ENCODE measurements at places on chromosomes 6 and 20.

DNA sequence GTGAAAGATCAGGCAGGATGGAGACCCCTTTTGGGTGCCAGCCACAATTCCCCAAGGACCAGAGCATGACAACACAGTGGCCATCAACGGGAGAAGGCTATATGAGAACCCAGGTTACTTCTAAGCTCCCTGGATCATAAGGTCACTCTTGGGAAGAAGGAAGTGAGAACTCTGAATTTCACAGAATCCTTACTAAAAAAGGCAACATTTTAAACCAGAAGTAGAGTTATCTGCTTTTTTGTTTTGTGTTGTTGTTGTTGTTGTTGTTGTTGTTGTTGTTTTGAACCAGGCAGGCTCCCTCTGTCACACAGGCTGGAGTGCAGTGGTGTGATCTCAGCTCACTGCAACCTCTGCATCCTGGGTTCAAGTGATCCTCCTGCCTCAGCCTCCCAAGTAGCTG, 107.4 kb upstream of the TNFAIP3 start:
- DNase-seq = no peak

DNA sequence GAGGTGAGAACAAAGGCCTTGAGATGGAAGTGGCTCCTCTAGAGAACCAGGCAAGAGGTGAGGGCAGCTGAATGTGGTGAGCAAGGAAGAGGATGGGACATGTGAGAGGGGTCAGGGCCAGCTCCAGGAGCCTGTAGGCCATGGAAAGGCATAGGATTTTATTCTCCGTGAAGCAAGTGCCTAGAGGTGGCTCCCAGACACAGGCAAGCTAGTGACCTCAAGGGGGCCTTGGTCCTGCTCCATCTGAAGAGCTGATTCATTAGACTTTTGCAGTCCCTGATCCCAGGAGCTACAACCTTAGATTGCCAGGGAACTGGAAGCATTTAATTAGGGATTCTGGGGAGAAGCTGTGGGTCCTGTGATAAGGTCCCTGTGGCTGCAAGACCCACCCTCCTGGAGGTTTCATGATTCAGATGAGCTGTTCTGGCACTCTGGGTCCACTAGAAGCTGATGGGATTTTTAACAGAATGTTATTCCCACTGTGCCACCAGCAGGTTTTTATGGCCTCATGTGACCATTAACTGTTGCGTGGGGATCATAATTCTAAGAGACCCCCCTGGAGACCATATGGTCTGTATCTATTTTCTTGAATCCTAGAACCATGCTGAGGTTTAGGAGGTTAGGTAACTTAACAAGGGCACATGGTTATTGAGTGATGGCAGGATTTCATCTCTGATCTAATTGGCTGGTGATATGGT, 90.5 kb downstream of the ELOVL5 start:
- DNase-seq = no peak

DNA sequence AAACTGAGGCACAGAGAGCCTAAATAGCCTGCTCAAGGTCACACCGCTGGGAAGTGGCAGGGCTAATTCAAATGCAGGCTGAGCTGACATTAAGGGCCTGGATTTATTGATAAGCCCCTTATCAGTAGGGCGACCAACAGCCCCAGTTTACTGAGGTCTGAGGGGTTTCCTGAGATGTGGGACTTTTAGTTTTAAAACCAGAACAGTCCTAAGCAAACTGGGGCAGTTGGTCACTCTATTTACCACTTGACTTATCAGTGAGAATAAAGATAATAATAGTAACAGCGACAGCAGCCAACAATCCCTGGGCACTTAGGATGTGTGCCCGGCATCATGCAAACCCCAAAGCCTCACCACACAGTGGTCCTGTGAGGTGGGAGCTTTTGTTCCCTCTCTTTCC, 27.6 kb downstream of the PREX1 start:
- no peak for DNase-seq

DNA sequence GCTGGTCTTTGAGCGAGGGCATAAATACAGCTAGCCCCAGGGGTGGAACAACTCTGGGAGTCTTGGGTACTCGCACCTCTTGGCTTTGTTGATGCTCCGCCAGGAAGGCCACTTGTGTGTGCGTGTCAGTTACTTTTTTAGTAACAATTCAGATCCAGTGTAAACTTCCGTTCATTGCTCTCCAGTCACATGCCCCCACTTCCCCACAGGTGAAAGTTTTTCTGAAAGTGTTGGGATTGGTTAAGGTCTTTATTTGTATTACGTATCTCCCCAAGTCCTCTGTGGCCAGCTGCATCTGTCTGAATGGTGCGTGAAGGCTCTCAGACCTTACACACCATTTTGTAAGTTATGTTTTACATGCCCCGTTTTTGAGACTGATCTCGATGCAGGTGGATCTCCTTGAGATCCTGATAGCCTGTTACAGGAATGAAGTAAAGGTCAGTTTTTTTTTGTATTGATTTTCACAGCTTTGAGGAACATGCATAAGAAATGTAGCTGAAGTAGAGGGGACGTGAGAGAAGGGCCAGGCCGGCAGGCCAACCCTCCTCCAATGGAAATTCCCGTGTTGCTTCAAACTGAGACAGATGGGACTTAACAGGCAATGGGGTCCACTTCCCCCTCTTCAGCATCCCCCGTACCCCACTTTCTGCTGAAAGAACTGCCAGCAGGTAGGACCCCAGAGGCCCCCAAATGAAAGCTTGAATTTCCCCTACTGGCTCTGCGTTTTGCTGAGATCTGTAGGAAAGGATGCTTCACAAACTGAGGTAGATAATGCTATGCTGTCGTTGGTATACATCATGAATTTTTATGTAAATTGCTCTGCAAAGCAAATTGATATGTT, 19.2 kb downstream of the IRF4 start:
- no peak for DNase-seq

GRCh38 chr6:3031857-3032640, 32.4 kb downstream of the NQO2 start:
- no peak for DNase-seq

GRCh38 chr6:126526996-126527606, 187.2 kb downstream of the CENPW start:
- no peak for DNase-seq

DNA sequence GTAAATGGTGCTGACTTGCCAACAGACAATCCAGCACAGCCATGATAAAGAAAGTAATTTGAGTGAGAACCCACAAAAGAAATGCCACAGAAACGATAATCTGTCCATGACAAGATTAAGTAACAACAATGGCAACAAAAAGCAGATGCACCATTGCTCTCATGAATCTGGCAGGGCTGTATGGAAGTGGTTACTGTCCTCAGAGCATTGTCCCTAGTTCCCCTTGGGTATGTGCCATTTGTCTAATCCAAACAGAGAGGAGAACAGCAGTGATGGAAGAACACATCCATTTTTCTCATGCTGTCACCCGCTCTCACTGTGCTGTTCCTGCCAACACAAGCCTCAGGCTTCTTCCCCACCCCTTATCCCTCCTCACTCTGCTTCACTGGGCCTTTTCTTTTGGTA, 65.8 kb downstream of the REV3L start:
- no peak for DNase-seq

GRCh38 chr6:39092124-39092523, 22.9 kb downstream of the SAYSD1 start:
- DNase-seq = no peak

DNA sequence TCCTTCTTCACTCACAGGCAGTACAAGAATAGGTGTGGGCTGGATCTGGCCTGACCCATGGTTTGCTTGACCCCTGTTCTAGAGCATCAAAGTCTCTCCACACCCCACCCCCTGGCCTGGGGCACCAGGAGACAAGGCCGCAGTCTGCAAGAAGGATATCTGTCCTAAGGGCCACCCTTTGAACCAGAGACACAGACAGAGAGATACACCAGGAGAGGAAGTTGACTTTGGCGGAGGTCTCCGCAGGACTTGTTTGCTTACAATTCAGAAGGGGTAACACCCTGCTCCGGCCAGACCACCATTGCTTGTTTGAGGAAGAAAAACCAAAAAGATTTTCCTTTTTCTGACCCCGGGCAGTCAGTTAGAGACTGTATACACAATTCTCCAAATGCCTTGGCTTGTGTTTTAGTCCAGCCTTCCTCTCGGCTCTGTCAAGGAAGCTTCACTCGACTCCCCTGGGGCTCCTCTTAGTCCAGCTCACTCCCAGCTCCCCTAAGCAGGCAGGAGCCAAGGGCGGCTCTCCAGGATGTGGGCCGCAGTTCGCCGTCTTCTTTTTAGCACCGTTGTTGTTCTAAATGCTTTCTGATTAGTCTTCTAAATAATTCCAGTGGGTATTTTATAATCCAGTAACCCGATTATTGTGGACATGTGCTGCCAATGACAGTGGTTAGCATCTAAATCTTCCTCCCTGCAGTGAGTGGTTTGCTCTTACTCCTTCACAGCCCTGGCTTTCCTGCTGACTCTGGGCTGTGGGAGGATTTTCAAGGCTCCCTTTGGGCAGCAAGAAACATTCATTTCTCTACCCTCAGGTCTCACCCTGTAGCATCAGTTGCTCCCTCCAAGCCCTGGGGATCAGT, 58.6 kb upstream of the MRPS10 start:
- no peak for DNase-seq

- DNase-seq = no peak
Observed at GRCh38 chr6:128425856-128426255, 94.5 kb downstream of the PTPRK start.

- DNase-seq = peak; percentile 74
Observed at GRCh38 chr6:125759184-125759902, 9.9 kb downstream of the HEY2 start.

DNA sequence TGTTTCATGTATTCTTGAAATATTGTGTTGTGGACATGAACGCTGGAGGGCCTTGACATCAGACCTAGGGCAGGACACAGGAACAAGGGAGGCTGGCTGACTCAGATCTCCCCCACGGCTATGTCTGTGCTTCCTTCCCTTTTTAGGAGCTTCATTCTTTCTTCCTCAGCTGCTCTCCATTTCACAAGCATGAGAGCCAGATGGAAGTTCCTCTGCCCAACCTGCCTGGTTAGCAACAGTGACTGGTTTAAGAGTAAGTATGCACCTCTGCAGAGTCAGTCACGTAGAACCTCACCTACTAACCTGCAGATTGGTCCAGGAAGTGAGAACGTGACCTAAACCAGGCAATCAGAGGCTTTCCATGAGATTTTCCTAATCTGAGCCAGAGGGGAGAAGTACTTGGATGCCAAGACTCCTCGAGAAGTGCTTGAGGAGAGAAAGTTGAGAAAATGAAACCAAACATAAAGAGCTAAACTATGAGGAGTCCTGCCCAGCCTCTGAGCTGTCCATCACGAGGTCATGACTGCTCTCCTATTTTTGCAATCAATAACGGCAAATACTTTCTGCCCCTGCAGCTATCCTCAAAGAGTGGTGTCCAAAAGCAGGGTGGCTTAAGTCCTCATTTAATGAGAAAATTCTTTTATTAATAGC, 465.2 kb upstream of the CITED2 start:
- no peak for DNase-seq

- no peak for DNase-seq
Observed at GRCh38 chr6:125814481-125814880, 23.7 kb downstream of the NCOA7 start.

DNA sequence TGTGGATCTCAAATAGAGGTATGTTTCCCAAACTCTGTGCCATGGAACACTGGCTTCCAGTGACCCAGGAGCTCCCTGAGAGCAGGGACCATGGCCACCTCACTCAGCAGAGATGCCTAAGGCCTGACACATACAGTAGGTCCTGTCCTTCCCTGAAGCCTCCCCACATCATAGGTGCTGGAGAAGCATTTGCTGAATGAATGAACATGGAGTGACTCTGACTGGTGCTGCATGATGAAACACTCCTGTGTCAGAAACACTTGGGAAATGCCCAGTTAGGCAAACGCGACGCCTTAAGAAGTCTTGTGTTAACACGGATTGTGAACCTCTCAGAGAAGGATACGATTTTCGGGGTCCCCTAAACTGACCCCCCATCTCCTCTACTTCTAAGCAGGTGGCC, 14.3 kb downstream of the SLA2 start:
- DNase-seq = no peak

DNA sequence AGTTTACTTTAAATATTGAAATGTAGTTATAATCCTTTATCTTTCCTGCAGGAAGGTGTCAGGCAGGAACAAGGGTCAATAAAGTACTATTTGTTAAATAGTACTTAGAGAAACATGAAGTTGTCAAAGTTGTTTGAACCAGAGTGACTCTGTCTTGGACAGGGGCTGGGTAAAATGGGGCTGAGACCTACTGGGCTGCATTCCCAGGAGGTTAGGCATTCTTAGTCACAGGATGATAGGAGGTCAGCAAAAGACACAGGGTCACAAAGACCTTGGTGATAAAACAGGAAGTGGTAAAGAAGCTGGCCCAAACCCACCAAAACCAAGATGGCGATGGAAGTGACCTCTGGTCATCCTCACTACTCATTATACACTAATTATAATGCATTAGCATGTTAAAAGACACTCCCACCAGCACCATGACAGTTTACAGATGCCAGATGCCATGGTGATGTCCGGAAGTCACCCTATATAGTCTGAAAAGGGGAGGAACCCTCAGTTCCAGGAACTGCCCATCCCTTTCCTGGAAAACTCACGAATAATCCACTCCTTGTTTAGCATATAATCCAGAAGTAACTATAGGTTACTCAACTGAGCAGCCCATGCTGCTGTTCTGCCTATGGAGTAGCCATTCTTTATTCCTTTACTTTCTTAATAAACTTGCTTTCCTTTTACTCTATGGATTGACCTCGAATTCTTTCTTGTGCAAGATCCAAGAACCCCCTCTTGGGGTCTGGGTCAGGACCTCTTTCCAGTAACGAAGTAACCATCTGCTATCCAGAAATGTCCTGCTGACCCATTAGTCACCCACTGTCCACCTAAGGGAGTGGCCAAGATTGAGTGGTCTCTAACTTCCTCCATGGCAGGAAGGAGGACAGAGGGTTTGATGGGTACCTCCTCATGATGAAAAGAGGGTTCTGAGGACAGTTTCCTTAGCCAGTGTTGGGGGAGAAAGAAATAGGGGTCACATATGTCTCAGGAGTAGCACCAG, 19.6 kb downstream of the SLC22A2 start:
- no peak for DNase-seq

- no peak for DNase-seq
Observed at GRCh38 chr6:170128346-170128745, 162.5 kb downstream of the DLL1 start.

- DNase-seq = no peak
Observed at GRCh38 chr6:141498977-141499376, 633.7 kb upstream of the GJE1 start.

GRCh38 chr6:5457983-5458683, 196.8 kb downstream of the FARS2 start:
- no peak for DNase-seq

- no peak for DNase-seq
Observed at GRCh38 chr6:134870677-134871498, 79.0 kb downstream of the ALDH8A1 start.

DNA sequence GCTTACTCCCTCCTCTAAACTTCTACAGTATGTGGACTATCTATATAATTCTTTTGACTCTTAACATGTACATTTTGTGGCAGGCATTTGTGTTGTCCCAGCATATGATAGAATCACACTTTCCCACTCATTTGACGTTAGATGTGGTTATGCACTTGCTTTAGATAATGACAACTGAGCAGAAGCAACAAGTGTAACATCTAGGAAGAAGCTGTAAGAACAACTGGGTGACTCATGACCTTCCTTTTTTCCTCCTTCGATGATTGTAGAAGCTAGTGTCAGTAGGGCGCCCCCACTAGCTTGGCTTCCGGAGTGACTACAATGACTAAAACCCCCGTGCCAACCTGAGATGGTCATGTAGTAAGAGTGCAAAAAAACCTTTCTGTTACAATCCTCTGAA, 74.6 kb upstream of the CEP85L start:
- no peak for DNase-seq

Data from NCI-H526 (cell line).